ENCODE measurements at places on chromosomes 5 and 9.

DNA sequence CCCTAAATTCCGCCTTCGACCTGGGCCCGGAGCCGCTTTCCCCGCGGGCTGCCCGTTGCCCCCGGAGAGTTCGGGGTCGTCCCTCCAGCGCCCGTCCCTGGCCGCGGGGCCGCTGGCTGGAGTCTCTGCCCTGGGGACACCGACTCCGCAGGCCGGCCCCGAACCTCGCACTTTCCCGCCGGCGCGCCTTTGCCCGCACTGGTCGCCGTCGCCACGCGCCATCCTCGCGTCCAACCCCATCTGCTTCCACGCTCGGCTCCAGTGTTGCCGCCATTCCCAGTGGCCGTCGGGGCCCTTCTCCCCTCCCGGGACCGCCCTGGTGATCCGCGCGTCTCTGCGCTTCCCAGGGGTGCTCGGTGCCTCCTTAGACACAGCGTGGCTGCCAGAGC, 11.0 kb downstream of the LHX3 start:
- no peak for ATAC-seq

- peak; percentile 90 for ATAC-seq
Observed at GRCh38 chr9:447230-448025, 232.8 kb downstream of the DOCK8 start.

GRCh38 chr5:178069909-178070308, 43.4 kb upstream of the N4BP3 start:
- ATAC-seq = no peak

DNA sequence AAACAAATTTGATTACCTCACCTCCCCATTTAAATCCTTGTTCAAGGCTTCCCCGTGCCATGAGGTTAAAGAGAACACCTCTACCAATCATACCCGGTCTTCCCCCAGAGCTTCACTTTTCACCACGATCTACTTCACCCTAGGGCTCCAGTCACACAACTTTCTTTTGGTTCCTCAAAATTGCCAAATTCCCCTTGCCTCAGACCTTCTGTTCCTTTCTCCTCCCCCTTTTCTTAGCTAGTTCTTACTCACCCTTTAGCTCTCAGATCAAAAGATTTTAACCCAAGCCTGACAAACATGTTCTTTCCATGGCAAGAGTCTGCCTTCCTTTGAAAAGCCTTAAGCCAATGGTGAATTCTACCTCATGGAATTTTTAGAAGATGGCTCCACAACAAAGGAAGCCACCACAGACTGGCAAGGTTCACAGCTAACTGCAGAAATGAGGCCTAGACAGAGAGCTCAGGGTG, 56.7 kb downstream of the MAPKAP1 start:
- no peak for ATAC-seq

DNA sequence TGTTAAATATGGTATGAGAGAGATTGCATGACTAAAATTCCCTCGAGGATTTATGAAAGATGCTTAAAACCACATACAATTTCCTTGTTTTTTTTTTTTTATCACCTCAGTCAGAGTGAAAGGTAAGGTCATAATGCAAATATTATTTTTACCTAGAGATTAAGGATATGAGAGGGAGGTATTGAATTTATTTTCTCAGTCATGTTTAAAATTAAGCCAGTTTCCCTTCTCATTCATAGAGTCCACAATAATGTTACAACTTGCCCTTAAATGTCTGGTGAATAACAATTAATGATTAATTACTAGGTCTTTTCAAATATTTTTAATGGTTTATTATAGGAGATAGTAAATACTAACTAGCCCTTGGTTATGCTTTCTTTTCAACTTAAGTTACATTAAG, 144.9 kb upstream of the HAPLN1 start:
- ATAC-seq = peak; percentile 46

DNA sequence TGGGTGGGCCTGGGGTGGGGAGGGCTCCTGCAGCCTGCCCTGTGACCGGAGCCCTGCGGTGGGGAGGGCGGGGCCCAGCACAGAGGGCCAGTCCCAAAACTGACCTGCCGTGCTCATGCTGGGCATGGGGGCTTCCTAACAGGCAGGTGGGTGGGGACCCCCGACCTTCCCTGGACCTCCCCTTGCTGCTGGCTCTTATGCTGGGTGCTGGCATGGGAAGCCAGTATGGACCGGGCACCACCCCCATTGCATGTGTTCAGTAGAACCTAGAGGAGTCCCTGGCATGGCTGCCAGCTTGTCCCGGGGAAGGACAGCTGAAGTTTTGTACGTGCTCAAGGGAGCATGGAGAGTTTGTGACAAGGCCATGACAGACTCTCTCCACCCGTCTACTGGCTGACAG, 37.1 kb downstream of the WNK2 start:
- ATAC-seq = no peak

- peak; percentile 84 for ATAC-seq
Observed at GRCh38 chr9:99833735-99834134, 12.1 kb downstream of the NR4A3 start.

DNA sequence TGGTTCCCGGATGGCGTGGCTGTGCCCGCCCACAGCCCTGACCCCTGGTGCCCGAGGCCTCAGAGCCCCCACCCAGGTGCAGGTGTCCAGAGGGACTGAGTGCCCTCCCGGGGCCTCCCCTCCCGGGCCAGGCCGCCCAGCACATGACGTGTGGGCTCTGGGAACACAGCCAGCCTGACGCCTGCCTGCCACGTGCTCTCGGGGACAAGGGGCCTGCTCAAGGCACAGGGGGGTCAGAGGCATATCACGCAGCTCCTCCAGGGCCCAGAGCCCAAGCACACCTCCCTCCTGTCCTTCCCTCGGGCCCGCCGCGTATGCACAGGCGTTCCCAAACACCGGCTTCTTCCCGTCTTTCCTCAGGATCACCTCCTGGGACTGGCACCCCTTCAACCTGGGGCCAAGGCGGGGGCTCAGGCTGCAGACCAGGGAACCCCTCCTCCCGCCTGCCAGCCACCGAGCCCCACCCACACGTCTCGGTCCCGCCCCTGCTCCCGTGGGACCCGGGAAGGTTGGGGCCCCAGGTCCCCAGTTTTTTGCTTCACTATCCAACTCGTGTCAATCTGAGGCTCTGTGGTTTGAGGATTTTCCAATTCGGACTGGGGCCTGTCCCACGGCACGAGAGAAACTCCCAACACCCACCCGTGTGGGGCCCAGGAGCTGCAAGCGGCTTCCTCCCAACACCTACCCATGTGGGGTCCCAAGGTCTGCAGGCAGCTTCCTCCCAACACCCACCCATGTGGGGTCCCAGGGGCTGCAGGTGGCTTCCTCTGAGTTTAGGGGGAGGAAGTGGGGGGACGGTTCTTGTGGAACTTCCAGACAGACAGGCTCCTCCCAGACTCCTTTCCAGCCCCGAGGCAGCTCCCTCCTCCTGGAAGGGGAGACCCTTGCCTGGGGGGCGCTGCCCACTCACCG, 1.5 kb downstream of the LCN10 start:
- peak; percentile 71 for ATAC-seq

DNA sequence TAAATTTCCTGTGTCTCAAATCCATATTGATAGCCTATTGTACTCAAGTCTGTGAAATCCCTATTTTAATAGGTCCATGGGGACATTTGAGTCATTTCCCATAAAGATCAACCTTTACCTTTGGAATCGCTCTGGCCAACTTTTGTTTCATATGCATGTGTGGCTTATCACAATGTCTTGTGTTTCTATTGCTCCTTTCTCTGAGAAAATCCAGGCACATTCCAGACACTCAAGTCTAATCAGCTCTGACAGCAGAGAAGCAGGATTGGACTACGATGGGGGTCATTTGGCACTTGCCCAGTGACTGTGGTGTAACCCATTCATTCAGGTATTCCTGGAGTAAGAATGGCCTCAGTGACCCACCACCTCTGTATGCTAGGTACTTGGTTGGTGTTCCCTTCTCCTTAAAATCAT, 48.4 kb downstream of the ACTBL2 start:
- no peak for ATAC-seq

GRCh38 chr5:171614971-171615653, 170.5 kb upstream of the SMIM23 start:
- ATAC-seq = peak; percentile 98

DNA sequence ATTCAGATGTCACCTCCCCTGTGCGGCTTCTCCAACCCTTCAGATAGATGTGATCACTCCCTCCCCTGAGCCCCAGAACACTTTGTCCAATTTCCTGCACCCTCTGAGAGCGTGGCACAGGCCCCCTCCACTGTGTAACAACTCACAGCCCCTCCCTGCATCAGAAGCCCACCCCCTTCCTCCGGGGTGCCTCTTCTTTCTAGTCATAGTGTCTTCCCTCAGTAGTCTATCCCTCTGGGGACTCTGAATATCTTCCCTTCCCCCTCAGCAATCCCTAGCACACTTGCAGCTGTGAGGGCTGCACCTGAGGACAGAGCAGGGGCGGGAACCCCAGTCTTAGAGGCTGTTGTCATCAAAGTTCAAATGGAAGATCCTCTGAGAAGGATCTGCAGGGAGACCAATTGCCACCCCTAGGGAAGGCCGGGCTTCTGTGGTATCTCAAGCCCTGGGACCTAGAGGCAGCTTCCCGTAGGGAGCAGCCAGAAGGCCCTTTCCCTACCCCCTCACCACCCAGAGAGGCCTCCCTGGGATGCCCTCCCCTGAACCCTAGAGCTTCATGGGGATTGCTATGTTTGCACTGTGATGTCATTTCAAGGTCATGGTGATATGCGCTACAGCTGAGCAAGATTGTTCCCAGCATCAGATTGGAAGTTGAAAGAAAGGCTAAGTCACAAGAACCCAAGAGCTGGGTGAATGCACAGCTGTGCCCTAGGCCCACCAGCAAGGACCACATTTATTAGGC, 70.7 kb downstream of the THBS4 start:
- ATAC-seq = no peak

- ATAC-seq = no peak
Observed at GRCh38 chr5:96627792-96628398, 34.3 kb upstream of the CAST start.

- ATAC-seq = no peak
Observed at GRCh38 chr5:168312606-168313295, 21.3 kb downstream of the WWC1 start.

- ATAC-seq = peak; percentile 65
Observed at GRCh38 chr9:134293611-134294152, 32.6 kb upstream of the RXRA start.

- ATAC-seq = peak; percentile 58
Observed at GRCh38 chr5:169933127-169933526, 47.2 kb downstream of the INSYN2B start.

DNA sequence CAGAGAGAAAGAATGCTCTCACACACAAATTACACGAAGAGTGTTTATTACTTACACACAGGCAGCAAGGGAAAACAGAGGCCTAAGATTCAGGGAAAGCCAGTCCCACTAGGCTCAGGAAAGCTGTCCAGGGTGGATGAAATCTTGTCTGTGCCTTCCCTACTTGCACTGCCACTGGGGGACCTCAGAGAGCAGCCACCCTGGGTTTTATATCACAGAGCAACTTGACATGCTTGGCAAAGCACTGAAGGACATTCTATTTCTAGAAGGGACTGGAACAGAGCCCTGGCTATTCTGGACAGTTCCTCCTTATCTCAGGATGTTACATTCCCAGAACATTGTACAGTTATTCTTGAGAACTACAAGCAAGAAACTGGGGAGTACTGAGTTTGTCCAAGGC, 7.5 kb upstream of the PRSS3 start:
- ATAC-seq = no peak

Data from motor neuron (in vitro differentiated cells).